ENCODE measurements at places on chromosomes 11 and 22.

- peak; percentile 73 for DNase-seq
Observed at GRCh38 chr11:11798586-11799438, 43.0 kb upstream of the USP47 start.

DNA sequence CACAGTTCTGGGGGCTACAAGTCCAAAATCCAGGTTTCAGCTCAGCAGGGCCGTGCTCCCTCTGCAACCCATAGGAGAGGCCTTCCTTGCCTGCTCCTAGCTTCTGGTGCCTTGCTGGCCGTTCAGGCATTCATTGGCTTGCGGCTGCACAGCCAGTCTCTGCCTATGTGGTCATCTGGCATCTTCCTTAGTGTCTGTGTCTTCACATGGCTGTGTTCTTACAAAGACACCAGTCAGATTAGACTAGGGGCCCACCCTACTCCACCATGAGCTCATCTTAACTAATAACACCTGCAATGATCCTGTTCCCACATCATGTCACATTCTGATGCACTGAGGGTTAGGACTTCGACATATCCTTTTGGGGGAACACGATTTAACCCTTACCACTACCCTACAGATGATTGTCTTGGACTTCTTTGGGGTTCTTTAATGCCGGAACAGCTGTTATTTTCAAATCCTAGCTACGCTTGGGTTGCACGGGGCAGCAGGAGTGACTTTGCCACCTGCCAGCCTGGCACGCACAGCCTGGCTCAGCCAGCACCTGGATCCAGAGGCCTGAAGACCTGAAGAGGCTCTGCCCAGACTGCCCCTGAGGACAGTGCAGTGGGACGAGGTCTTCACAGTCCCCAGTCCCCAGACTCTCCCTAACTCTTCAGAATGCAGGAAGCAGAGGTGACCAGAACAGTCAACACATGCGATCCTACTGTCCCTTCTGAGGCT is 7.7 kb upstream of the NEAT1 start:
- no peak for DNase-seq

- no peak for DNase-seq
Observed at GRCh38 chr22:47154621-47155081, 392.2 kb downstream of the TBC1D22A start.

DNA sequence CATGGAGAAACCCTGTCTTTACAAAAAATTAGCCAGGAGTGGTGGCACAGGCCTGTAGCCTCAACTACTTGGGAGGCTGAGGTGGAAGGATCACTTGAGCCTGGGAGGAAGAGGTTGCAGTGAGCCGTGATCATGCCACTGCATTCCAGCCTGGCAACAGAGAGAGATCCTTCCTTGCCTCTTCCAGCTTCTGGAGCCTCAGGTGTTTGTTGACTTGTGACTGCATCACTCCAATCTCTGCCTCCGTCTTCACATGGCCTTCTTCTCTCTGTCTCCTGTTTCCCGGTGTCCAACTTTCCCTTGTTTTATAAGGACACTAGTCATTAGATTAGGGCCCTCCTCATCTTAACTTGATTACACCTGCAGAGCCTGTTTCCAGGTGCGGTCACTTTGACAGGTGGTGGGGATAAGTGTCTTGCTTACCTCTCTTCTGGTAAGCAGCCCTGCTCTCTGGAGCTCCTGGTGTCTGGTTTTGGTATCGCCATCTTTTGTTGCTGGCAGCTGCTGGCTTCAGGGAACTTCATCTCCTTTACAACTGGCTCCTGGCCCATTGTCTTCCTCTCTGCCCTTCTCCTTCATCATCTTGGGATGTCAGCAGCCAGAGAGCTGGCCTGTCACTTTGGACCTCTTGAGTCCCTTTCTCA is 8.2 kb upstream of the USP2 start:
- no peak for DNase-seq

DNA sequence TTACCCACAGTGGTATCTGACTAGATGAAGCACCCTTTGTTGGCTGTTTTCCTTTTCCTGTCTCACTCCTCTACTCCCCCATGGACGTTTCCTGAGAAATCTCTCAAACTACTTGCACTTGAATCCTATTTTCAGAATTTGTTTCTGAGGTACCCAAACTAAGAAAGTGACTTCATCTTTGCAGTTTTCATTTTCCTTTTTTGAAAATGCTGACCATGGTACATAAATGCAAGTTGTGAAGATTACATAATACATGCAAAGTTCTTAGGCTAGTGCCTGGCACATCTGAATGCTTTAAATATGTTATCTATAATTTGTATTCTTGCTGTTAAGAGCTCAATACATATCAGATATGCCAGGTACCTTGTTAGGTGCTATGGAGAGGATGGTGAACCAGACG is 644.7 kb upstream of the TENM4 start:
- DNase-seq = no peak

DNA sequence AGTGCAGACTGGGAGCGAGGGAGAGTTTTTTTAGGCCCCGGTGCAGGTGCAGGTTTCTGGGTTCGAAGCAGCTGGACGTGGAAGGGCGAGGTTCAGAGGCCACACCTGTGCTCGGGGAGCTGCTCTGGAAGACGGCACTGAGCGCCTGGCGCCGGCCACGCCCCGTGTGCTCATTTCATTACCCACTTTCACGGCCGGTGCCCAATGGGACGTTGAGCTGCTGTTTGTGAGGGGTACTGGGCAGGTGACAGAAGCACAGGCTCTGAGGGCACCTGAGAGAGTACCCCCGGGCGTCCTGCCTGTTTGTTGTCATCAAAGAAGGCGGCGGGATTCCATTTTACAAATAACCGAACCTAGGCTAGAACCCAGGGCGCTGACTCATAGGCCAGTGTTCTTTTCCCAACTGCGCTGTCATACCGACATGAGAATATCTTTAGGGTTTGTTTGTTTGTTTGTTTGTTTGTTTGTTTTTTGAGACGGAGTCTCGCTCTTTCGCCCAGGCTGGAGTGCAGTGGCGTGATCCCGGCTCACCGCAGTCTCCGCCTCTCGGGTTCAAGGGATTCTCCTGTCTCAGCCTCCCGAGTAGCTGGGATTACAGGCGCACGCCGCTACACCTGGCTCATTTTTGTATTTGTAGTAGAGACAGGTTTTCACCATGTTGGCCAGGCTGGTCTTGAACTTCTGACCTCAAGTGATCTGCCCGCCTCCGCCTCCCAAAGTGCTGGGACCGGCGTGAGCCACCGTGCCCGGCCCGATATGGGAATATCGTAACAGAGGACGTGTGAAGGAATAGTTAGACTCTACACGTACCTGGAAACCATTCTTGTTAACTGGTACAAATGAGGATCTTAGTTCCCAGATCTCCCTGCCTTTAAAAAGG is 16.6 kb upstream of the SPTBN2 start:
- peak; percentile 10 for DNase-seq

DNA sequence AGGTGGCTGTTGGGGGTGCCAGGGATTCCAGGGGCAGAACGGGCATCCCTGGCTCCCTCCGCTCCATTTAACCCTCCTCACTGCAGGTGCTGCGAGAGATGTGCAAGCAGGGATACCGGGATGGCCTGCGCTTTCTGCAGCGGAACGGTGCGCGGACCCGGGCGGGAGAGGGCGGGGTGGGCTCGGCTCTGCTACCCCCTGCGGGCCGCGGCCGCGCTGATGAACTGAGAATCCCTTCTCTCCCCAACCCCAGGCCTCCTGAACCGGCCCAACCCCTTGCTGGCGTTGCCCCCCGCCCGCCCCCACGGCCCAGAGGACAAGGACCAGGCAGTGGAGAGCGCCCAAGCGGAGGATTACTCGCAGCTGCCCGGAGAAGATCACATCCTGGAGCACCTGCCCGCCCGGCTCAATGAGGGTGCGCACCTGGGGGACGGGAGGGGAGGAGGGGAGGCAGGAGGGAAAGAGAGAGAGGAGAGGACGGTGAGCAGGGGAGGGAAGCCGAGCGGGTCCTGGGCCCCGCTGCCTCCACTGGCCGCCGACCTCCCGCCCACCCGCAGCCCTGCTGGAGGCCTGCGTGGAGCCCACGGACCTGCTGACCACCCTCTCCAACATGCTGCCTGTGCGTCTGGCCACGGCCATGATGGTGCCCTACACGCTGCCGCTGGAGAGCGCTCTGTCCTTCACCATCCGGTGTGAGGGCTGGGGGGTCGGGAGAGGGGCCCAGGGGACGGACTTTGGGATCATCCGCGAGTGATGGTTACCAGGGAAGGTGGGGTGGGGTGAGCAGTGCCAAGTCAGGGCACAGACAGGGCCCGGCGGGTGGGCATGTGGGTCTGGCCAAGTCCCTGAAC is 4.1 kb upstream of the CRACR2B start:
- DNase-seq = no peak

DNA sequence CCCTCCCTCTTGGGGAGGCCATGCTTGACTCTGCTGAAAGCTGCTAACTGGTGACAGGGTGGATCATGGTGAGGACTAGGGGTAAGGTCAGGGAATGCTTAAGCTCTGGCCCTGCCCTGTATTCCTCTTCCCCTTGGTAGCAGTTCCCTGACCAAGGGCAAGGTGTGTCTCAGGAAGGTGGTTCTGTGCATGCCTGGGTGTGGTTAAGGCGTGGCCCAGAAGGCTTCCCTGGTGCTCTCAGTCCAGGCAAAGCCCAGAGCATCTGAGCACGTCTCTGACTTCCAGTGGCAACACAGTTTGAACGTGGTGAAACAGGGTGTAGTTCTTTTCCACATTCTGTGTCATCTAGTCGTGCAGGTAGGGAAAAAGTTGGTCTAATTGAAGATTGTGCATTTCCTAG is 53.1 kb upstream of the HORMAD2 start:
- DNase-seq = no peak

GRCh38 chr11:122024278-122024677 is 91.7 kb downstream of the BLID start:
- no peak for DNase-seq

- no peak for DNase-seq
Observed at GRCh38 chr11:125180413-125181305, 16.1 kb downstream of the PKNOX2 start.

- no peak for DNase-seq
Observed at GRCh38 chr11:115439385-115439784, 64.8 kb downstream of the CADM1 start.

DNA sequence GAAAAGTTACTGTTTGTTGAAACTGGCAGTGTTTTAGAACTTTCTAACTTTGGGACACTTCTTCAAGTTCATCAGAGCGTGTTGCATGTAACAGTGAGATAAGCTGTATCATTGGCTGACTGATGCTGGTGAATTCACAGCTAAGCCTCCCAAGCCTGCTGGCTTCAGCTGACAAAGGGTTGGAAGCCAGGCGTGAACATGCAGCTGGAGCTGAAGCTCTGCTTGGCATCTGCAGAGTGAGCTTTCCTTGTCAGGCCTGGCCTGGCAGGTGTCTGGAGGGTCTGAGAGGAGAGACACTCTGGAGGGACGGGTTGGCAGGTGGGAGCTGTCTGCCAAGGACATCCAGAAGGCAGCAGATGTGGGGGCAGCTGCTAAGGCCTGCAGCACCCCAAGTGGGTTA is 1.5 kb downstream of the AMPD3 start:
- DNase-seq = no peak

GRCh38 chr11:47257517-47258316 is at the start of gene NR1H3:
NR1H3 (plus strand) TSS chr11:47257996; CDS start chr11:47259217, 1,221 bp downstream.
- DNase-seq = no peak

- no peak for DNase-seq
Observed at GRCh38 chr11:102295045-102295444, 22.2 kb upstream of the BIRC3 start.

- no peak for DNase-seq
Observed at GRCh38 chr22:17401728-17402127, 32.5 kb downstream of the CECR2 start.

- no peak for DNase-seq
Observed at GRCh38 chr22:38097557-38098409, 12.7 kb downstream of the BAIAP2L2 start.

GRCh38 chr11:120273432-120273831 is 33.5 kb downstream of the POU2F3 start:
- no peak for DNase-seq

DNA sequence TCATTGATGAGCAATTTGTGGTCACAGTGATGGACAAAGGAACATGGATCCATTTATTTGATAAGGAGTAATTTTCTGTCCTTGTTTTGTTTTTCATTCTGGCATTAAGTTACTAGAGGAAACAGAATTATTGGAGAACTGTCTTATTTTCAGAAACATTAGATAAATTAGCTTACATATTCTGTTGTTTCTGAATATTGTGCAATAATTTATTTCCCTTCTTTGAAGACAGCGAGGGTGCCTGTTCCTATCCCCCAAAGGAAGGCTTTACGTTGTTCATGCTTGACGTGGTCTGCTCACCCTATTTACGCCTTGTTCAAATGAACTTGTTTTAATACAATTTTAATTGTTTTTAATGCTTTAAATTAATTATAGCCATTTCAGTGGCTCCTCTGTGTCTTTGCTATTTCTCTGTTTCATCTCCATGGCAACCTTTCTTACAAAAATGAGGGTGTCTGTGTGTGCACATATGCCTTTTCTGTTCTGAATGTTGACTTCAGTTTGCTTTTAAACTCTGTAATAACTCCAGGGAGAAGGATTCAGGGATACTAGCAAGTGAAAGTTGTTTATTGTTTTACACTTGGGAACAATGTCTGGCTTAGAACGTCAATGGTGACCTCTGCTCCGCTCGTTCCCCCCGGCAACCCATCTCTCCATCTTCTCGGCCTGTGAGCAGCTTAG is 138.3 kb upstream of the PLET1 start:
- DNase-seq = no peak

- no peak for DNase-seq
Observed at GRCh38 chr11:27553186-27553585, 46.6 kb upstream of the LIN7C start.

GRCh38 chr22:37431801-37432707 is 4.8 kb upstream of the ELFN2 start:
- DNase-seq = no peak

DNA sequence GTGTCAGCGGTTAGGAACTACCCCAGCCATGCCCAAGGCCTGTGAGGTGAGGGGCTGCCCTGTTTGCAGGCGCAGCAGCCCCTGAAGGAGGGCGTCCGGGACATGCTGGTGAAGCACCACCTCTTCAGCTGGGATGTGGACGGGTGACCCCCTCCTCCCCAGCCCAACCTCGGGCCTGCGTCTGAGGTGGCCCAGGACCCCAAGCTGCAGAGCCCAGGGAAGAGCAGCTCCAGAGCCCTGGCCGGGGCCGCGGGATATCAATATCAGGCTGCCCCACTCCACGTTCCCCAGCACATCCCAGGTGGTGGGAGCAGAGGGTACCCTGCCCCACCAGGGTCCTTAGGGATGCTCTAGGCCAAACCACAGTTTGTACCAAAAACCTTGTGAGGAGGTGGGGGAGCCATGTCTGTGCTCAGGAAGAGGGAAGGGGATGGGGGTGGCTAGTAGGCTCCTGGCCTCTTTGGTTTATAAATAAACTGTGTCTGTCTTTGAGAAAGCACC is 39.3 kb downstream of the SGSM3 start:
- DNase-seq = no peak

All from T follicular helper cell (primary cell).